Kidney epithelial cell (primary cell): ENCODE measurements at places on chromosomes 6 and 20.

GRCh38 chr6:33410711-33411631 lies at the start of gene PHF1:
Gene PHF1 (plus strand): TSS chr6:33411014. CDS start chr6:33412264, 1,250 bp downstream.
- no peak for DNase-seq

DNA sequence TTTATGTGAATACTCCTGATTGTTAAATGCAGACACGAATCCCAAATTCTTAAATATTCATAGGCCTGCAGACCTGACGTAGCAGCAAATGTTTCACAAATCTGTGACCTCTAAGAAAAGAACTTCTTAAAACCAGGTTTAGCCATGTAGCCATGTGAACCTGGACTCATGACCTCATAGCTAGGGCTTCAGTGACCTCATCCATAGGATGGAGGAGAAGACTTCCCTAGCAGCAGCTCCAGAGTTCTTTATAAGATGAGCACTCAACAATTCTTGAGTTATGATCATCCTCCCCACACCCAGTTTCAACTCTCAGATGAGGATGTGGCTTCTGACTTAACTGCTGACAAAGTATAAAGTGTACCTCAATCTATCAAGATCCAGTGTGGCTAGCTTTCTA lies 45.8 kb upstream of the TCF21 start:
- DNase-seq = no peak

GRCh38 chr6:128719786-128720185 lies 163.2 kb upstream of the LAMA2 start:
- no peak for DNase-seq

DNA sequence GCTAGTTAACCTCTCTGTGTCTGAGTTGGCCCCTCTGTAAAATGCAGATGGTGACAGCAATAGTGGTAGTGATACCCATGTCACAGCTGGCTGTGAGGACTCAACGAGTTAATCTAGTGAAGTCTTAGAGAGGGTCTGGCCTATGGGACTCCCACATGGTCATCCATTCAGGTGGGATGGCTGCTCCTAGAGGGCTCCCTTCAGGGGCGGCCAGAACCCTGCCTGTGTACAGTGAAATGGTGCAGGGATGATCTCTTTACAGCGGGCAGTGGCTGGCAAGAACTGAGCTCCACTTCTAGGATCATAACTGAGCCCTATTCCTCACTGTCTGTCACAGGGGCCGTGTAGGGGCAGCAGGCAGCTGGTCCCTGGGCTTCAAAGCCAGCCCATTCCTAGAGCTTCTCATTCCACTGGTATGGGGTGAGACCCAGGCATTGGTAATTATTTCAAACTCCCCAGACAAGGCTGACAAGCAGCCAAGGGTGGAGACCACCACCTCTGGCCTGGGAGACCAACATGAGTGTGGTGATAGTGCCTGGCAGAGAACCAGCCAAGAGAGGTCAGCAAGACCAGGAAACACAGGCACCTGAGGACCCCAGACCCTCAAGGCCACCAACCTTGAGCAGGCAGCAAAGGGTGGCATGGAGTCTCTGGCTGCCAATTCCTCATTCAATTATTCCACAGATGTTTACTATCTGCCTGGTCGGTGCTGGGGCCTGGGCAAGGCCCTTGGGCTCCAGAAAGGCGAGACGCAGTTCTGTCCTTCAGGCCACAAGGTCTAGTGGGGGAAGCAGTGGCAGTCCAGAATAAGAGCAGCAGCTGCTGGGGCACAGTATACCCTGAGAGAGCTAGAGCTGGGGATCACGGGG lies 103.4 kb downstream of the MRPL14 start:
- DNase-seq = no peak
